Urinary bladder (tissue), 4 donors: ENCODE measurements at places on chromosomes 11 and 22.

DNA sequence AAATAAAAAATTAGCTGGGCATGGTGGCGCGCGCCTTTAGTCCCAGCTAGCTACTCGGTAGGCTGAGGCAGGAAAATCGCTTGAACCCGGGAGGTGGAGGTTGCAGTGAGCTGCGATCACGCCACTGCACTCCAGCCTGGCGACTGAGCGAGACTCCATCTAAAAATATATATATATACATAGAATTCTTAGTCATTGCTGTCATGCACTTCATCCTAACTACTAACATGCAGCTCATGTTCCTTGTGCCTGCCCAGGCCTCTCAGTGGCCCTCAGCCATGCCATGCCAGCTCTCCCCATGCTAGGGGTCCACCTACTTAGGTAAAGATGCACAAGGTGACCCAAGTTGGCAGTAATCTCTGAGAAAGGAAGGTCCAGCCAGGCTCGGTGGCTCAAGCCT is 3.1 kb downstream of the CYB561A3 start:
- no peak for DNase-seq

GRCh38 chr11:19605520-19606371 is 106.9 kb upstream of the NAV2 start:
- peak; percentile 46 for DNase-seq

DNA sequence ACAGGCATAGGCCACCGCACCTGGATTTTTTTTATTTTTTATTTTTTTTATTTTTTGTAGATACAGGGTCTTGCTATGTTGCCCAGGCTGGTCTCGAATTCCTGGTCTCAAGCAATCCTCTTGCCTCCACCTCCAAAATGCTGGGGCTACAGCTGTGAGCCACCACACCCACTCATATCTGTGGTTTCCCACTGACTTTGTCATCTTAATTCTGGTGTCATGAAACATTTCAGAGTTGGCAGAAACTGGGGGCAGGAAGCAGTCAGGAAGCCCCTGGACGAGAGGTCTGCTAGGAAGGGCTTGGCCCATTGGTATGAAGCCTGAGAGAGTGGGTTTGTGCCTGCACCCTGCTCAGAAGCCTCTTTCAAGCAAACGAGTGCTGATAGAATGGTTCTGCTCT is 49.1 kb downstream of the COMMD9 start:
- no peak for DNase-seq

GRCh38 chr11:109405671-109406070 is 16.3 kb upstream of the C11orf87 start:
- DNase-seq: no peak

- DNase-seq: no peak
Measured at GRCh38 chr22:46983046-46983445, 220.6 kb downstream of the TBC1D22A start.

DNA sequence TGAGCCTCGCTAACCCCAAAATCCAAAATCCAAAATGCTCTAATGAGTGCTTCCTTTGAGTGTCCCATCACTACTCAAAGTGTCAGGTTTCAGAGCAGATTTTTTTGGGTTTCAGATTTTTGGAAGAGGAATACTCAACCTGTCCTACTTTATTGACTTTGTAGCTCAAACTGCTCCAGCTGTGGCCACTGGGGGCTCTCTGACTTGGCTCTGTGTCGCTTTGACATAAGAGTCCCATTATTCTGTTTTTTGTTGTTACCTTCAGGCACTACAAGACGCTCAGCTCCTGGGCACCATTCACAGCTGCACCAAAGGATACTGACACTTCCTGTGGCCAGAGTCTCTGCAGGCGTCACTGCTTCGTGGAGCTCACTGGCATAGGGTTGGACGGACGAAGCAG is 41.1 kb downstream of the PHF21B start:
- no peak for DNase-seq

GRCh38 chr22:38956551-38956950 is 858 bp upstream of the APOBEC3A start:
- no peak for DNase-seq

GRCh38 chr11:86144846-86145245 is 76.0 kb upstream of the PICALM start:
- DNase-seq: no peak

DNA sequence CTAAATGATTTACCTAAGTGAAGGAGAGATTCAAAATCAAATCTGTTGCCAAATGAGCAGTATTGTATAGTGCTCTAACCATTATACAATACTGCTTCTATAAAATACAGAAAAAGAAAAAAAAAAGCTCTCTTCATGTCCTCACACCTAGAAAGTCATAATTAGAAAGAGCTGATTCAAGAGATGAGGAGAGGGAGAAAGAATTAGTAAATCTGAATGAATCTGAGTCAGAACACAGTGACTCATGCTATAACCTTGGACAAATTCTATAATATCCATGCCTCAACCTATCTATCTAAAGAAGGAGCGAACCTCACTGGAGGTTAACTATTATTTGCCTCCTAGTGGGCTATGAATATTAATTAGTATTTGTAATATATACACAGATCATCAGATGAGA is 29.4 kb downstream of the AMBRA1 start:
- DNase-seq: no peak

DNA sequence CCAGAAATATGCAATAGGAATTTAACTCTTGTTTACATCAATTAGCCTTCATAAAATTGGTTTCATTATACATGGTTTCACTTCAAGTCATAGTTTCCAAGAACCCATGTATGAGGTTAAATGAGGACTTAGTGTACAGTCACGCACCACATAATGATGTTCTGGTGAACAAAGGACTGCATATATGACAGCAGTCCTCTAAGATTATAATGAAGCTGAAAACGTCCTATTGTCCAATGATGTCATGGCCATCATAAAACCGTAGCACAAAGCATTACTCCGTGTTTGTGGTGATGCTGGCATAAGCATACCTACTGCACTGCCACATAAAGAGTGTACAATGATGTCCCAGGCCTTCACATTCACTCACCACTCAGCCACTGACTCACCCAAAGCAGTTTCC is 31.1 kb downstream of the SMCO4 start:
- no peak for DNase-seq

DNA sequence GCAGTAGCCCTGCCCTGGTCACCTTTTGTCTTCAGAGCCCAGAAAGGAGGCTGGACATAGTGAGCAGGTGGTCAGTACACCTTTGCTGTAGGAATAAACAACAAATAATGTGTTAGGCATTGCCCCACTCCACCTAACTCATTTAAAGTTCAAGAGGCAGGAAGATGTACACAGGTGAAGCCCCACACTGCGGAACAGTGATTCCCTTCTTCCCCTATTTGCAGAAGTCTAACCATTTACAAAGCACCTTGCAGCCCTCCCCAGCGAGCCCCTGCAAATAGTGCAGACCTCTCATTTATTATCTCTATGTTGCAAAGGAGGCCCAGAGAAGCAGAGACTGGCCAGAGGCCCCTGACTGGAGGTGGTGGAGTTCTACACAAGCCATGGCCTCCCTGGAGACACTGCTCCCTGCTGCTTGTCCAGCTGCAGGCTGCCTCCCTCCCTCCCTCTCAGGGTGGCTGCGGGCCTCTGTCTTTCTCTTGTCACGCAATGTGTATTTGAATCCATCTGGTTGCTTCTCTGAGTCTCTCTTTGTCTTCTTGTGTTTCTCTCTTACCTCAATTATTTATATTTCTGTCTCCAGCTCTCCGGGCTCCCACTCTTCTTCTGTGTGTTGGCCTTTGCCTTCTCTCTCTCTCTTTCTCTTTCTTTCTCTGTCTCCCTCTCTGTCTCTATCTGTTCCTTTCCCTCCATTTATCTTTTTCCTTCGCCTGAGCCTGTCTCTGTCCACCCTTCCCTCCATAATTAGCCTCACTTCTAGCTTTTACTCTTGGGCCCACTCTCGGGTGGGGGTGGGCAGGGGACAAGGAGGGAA is 59.1 kb upstream of the PRDM11 start:
- no peak for DNase-seq

DNA sequence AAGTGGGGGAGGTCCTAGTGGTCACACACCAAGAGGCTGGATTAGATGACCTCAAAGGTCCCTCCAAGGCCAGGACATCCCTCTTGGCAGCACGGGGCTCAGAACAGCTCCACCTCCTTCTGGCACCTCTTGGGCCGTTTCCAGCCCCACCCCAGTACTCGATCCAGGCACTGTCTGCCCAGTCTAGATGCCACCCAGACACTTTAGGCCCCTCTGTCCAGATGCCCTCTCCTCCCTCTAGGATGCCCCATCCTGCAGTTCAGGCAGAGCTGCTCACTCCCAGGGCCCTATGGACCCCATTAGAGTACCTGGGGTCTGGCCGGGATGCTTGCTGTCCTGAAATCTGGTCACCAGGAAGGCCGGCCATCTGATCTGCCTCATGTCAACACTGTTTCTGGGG is 34.7 kb upstream of the PRR5 start:
- no peak for DNase-seq

- no peak for DNase-seq
Measured at GRCh38 chr22:31922534-31922933, 21.8 kb upstream of the YWHAH start.

GRCh38 chr11:129705933-129706332 is 109.7 kb upstream of the TMEM45B start:
- no peak for DNase-seq

GRCh38 chr22:37681556-37682049 is 4.5 kb upstream of the NOL12 start:
- no peak for DNase-seq

DNA sequence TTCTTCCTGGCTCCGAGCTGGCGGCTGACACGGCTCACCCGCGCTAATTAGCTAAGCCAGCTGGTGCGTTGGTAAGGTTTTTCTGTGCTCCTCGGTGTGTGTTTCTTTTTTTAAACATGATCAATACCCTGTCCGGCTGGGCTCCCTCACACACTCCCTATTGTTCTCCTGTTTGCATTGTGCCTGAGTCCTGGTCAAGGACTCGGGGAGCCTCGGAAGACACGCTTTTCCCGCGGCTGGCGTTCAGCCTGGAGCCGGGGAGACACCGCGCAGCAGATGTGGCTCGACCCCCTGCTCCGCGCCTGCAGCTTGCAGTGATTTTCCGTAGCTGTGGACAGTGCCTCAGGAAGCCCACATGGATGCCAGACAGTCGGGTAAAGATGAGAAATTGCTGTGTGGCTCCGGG is 454.9 kb upstream of the CADM1 start:
- DNase-seq: no peak

DNA sequence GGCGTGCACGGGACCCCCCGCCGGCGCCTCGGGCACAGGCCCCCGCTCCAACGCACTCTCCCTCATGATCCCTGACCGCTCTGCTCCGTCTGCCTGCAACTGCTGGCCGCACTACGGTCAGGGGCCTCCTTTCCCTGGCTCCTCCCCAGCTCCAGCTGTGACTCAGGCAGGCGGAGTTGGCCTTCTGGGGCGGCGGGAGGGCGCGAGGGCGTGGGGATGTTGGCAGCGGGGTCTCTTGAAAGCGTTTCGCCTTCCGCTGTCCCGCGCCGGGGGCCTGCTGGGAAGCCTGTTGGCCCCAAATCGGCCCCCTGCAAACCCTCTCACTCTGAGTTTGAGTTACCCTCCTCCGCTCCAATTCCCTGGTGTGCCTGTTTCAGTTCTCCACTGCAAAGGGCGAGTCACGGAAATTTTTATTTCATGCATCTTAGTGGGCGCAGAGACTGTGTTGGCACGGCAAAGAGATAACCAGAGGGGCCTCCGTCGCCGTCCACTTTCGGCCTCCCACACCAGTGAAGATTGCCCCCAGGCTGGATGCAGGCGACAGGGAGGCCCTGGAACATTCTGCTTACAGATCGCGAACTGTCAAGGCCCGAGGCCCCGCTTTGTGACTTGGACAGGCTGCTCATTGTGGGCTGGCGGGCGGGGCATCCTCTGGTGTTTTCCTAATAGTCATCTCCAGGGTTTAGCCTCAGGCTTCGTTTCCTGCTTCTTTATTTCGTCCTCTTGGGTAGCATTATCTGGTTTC is at the start of gene CAVIN3:
TSS of gene CAVIN3 (minus strand) at position 91 of the 745 bp plus-strand sequence. CDS start at position 66, 25 bp downstream.
- peak; percentile 58 for DNase-seq

DNA sequence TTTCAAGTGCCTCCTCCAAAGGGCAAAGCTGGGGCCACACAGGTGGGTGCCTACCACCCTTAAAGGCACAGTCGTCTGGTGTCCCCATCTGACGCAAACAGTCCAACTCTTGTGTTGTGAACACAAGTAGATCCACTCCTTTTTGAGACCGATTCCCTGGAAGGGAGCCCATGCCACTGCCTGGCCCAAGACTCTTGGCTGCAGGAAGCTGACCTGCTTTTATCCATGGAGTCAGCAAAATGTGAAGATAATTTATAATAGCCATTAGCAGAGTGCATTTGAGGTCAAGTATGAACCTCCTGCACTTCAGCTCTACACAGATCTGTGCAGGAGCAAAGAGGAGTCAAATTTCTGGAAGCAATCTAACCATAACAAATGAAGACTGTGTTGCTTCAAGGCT is 68.5 kb downstream of the ADM start:
- no peak for DNase-seq

DNA sequence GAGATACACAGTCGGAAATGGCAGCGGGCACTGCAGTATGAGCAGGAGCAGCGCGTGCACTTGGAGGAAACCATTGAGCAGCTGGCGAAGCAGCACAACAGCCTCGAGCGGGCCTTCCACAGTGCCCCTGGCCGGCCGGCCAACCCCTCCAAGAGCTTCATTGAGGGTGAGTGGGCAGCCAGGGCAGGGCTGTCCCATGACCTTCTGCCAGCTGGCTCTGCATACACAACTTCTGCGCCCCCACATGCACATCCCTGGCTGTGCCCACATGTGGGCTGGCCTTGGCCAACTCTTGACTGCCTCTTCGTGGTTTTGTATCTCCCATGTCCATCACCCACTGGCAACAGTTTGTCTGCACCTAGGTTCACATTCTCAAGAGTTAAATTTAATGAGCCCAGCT is 81.1 kb downstream of the MORC2 start:
- DNase-seq: no peak

GRCh38 chr11:69385144-69385820 is 91.3 kb downstream of the MYEOV start:
- no peak for DNase-seq

DNA sequence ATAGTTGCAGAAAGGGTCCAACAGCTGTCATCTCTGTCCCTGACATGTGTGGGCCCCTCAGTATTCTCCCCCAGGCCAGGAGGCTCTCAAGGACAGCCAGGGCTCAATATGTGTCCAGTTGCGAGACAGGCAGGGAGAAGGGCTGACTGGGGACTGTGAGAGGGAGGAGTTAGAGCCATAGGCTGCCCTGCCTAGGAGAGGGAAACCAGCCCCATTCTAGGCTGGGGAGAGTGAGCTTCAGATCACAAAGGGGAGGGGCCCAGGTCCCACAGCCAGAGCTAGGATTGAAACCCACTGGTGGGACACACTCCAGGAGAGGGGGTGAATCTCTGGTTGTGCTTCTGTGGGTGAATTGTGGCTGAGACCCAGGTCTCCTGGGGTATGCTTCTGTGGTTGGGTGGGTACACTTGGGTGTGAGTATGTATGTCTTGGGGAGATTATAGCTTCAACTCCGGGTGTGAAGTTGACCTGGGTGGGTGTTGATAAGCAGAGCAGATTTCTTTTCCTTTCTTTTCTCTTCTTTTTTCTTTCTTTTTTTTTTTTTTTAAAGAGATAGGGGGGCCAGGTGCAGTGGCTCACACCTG is 2.1 kb upstream of the CARNS1 start:
- no peak for DNase-seq

DNA sequence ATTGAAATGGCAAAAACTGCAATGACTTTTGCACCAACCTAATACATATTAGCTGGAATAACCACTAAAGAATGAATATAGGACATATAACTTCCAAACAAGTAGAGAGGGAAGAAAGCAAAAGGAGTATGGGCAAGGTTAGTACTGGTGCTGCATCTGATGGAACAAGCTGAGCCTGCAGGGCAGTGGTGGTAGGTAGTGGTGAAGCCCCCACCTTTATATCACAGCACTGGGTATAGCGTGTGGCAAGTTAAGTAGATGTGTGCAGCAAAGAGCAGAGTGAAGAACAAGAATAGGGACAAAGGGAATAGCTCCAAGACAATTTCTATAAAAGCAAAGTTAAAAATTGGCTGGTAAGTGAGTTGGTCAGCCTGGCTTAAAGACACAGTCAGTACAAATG is 62.3 kb downstream of the CTNND1 start:
- no peak for DNase-seq
